ENCODE measurements at places on chromosomes 4 and X. TPM values are rescaled to one million over a fixed set of nuclear protein-coding genes. Genes with fewer than 3 reads are reported as not detected.

The NPNT gene
- not detected for total RNA-seq

The SLC25A5 gene
- 158 TPM for total RNA-seq

The MBTPS2 gene
- total RNA-seq: 12.6 TPM

The PLXNB3 gene
- 4.6 TPM for total RNA-seq

The UGT2B10 gene
- total RNA-seq: not detected

The CHM gene
- total RNA-seq: 28.8 TPM

The EMCN gene
- not detected for total RNA-seq

The BMP2K gene
- total RNA-seq: 84.9 TPM

The SERTM2 gene
- total RNA-seq: 0.57 TPM

The ITGB1BP2 gene
- 2.0 TPM for total RNA-seq
